ENCODE measurements at places on chromosomes 11 and 22.

DNA sequence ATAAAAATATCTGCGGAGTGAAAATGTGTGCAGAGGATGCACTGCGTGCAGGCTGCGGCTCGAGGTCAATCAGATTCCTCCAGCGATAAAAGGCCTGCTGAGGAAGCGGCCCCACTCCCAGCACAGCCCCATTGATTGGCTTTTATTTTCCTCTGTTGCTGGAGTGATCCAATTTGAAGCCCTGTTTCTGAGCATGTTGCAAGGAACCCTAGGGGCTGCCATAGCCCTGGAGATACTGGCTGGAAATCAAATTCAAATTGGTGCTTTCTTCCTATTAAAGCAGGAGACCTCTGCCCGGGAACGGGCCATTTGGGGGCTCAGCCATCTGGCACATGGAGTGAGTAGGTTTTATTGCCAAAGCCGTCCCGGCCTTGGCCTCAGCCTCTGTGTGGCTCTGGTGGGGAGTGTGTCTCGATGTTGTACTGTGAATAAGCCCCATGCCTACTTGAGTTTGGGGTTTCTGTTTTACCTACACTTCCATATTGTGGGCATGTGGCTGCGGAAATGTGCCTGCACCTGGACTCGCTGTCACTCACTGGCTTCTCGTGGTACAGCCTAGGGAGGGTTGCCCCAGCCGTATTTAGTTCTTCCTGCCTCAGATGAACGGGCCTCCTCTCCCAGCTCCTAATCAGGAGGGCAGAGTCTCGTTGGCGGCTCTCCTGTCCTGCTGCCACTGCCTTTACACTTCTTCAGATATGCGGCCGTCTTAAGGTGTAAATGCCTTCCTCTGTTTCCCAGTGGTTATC, 25.6 kb downstream of the PARVB start:
- DNase-seq, result no peak

DNA sequence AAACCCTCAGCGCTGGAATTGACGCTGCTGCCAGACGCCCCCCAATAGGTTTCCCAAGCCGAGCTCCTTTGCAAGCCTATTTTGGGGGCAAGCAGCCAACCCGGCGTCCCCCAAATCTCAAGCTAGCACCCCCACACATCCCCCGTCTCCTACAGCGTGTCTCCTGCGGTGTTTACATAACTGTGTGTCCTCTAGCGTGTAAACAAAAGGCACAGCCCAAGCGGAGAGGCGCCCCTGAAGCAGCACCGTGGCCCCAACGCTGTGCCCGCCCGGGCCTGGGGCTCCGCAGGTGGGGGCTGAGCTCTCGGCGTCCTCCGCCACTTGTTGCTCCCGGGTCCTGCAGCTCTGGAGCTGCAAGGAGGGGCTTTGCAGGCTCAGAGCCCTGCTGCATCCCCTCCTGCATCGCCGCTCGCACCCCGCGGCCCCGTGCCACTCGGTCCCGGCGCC, 1.6 kb downstream of the CADM1 start:
- no peak for DNase-seq

GRCh38 chr11:69155302-69156234, at the start of gene SMIM38:
TSS of gene SMIM38 (plus strand) at chr11:69155935. CDS start at chr11:69157847, 1,912 bp downstream.
- no peak for DNase-seq

DNA sequence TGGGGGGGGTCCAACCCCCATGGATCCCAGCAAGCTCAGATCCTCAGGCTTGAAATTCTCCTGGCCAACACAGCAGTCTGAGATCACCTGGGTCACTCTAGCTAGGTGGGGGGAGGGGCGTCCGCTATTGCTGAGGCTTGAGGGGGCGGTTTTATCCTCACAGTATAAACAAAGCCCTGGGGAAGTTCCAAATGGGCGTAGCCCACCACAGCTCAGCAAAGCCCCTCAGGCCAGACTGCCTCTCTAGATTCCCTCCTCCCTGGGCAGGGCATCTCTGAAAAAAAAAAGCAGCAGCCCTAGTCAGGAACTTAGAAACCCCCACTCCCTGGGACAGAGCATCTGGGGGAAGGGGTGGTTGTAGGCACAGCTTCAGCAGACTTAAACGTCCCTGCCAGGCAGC, 16.7 kb downstream of the TRPC6 start:
- DNase-seq, result no peak

GRCh38 chr11:91932151-91932821, 292.3 kb upstream of the FAT3 start:
- no peak for DNase-seq

DNA sequence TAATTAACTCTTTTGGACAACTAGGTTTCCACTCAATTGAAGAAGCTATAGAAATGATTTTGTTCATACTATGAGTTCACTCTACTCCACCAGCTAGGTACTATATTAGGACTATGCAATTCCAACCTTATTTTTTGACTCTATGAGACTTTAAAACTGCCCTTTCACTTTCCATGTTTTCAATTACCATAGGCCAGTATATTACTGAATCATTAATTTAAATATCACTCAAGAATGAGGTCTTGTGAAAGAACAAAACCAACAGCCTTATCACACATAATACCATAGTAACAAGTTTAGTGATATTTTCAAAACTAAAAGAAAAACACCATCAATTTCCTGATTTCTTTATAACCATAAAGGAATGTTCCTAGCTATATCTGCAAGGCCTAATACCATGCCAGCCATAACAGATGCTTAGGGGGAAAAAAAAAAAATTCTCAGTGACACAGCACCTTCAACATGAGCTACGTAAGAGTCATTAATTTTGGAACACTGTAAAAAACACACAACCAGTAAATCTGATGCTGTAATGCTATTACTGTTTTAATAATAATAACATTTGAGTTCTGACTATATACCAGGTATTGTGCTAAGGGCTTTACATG, 6.1 kb downstream of the DCUN1D5 start:
- DNase-seq, result no peak

Data from CD4-positive, alpha-beta T cell treated with Interleukin-15 for 4 hours (primary cell).